Stimulated activated CD4-positive, alpha-beta T cell treated with anti-CD3 and anti-CD28 coated beads, Interleukin-4, amount 100 ng/mL, for 4 hours (primary cell): ENCODE measurements at places on chromosomes 2 and 18.

GRCh38 chr18:58785171-58785805 is 79.4 kb upstream of the ZNF532 start:
- DNase-seq, result no peak

GRCh38 chr18:50397023-50397422 is 22.2 kb downstream of the SKA1 start:
- no peak for DNase-seq

- DNase-seq, result no peak
Observed at GRCh38 chr2:218264773-218265561, 4.2 kb downstream of the GPBAR1 start.

- DNase-seq, result no peak
Observed at GRCh38 chr18:58476516-58477256, 152.2 kb downstream of the ALPK2 start.

GRCh38 chr18:50594012-50594411 is 34.1 kb downstream of the MAPK4 start:
- no peak for DNase-seq

GRCh38 chr2:232058063-232058877 is 96.8 kb downstream of the DIS3L2 start:
- no peak for DNase-seq

DNA sequence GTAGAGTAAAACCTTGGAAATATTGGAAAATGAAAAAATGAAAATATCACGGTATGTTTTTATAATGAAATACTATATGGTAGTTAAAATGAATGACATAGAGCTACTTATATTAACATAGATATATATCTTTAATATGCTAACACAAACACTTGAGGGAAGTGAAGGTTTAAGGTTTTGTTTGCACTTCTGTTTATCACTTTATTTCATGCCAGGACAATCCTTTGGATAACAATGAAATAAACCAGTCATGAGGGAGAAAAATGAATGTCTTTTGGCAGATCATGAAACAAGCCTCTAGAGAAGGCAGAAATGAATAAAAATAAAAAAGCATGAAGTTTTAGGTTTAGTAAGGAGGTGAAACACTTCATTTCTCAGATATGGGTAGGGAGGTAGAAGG is 89.9 kb downstream of the BAZ2B start:
- no peak for DNase-seq

GRCh38 chr18:13547347-13547746 is 179.0 kb downstream of the FAM210A start:
- no peak for DNase-seq

GRCh38 chr2:32746669-32747068 is 118.8 kb downstream of the TTC27 start:
- DNase-seq, result no peak

- DNase-seq, result no peak
Observed at GRCh38 chr2:39550701-39551285, 113.7 kb upstream of the MAP4K3 start.

DNA sequence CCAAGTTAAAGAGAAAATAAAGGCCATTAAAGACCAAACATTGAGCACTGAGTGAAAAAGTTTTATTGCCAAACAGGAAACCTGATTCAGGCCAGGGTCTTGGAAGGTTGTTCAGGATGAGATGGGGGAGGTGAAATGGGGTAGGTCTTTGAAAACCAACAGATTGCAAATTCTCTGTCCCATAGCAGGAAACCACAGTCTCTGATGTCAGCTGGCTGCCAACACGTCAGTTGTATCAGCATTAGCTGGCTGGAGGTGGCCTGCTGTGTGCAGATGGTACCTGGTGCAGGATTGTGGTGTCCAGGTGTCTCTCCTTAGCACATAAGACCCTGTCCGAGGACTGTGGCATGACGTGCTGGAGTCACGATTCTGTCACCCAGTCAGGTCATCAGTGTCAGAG is 106.3 kb downstream of the MSH2 start:
- no peak for DNase-seq

- no peak for DNase-seq
Observed at GRCh38 chr2:188395903-188396689, 104.4 kb downstream of the GULP1 start.

DNA sequence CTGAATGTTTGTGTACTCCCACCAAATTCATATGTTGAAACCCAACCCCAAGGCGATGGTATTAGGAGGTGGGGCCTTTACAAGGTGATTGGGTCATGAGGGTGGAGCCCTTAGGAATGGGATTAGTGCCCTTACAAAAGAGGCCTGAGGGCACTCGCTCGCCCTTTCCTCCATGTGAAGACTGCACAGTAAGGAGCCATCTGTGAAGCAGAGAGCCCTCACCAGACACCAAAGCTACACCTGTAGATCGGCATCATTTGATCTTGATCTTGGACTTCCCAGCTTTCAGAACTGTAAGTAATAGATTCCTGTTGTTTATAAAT is 62.9 kb upstream of the FZD7 start:
- no peak for DNase-seq

GRCh38 chr2:45908316-45909170 is 257.1 kb downstream of the PRKCE start:
- no peak for DNase-seq

GRCh38 chr2:59389240-59389639 is 1148.1 kb upstream of the FANCL start:
- no peak for DNase-seq

DNA sequence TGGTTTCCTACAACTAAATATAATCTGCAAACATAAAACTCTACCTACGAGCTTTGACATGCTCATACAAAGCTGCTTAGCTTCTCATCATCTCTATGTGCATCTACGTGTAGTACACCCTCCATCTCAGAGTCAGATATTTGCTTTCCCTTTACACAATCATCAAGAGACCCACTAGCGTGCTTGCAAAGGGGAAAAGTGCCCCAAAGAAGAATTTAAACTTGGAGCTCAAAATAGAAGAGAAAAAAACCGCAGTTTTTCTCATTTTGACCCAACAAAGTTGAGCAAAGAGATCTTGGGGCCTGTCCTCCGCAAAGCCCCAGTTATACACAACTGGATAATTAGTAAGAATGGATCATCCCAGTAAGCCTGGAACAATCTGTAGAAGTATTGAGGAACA is 104.1 kb downstream of the PAX3 start:
- DNase-seq, result no peak

- no peak for DNase-seq
Observed at GRCh38 chr2:40160751-40161218, 291.1 kb downstream of the SLC8A1 start.

GRCh38 chr18:78868330-78869316 is 111.0 kb upstream of the SALL3 start:
- no peak for DNase-seq
